ENCODE measurements at places on chromosomes 2 and 18.

DNA sequence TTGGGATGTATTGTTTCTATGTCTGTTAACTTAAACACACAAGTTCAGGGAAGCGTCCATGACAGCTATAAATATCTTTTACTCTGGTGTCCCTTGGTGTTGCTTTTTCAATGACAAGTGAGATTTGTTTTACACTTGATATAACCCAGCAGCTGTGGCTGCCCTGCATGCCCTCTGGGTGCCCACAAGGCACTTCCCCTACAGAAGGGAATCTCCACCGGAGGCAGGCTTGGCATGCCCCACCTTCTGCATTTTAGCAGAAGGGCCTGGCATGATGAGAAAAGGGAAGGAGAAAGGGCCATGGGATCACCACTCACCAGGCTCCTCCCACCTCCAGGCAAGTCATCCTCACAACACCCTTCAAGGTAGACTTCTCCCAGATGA, 68.7 kb downstream of the TMEM247 start:
- no peak for DNase-seq

- DNase-seq: peak; percentile 87
Measured at GRCh38 chr2:14632133-14632936, at the start of gene LRATD1. LRATD1 (plus strand) TSS chr2:14632717; CDS start chr2:14633980, 1,263 bp downstream.

GRCh38 chr2:192090911-192091310, 103.8 kb downstream of the TMEFF2 start:
- no peak for DNase-seq

GRCh38 chr2:239307221-239307569, 93.6 kb downstream of the HDAC4 start:
- DNase-seq: no peak

DNA sequence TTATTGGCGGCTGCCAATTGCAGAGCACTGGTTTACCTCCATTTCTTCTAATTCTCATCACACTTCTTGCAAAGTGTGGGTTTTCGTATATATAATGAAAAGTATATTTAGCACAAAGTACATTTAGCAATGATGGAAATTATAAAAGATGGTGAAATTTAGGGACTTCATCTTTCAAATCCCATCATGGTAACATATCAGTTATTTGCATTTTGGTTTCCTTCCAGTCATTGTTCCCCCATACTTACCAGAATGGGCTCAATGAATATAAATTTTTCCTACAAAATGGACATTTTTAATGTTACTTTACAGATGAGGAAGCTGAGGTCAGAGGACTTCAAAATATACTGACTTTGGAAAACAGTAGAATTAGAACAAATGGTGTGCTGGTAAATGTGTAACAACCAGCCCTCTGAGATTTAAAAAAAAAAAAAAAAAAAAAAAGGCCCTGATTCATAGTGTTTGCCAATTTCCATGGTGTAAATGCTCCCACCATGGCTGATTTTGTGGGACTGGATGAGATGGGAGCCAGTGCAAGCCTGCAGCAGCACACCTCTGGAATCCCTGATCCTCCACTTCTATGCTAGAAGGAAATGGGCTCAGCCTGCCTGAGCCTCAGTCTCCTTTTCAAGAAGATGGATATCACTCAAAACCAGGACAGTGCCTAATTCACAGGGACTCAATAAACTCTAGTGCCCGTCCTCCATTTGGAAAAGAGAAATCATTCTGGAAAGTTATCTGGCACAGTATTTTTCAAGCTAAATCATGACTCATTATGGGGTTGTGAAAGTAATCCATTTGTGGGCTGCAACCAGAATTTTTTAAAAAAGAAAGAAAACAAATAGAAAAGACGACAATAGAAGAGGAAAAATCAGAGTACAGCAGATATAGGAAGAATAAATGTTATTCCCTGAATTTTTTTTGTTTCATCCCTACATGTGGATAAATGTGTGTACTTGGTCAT, 34.0 kb downstream of the LBH start:
- DNase-seq: peak; percentile 29

DNA sequence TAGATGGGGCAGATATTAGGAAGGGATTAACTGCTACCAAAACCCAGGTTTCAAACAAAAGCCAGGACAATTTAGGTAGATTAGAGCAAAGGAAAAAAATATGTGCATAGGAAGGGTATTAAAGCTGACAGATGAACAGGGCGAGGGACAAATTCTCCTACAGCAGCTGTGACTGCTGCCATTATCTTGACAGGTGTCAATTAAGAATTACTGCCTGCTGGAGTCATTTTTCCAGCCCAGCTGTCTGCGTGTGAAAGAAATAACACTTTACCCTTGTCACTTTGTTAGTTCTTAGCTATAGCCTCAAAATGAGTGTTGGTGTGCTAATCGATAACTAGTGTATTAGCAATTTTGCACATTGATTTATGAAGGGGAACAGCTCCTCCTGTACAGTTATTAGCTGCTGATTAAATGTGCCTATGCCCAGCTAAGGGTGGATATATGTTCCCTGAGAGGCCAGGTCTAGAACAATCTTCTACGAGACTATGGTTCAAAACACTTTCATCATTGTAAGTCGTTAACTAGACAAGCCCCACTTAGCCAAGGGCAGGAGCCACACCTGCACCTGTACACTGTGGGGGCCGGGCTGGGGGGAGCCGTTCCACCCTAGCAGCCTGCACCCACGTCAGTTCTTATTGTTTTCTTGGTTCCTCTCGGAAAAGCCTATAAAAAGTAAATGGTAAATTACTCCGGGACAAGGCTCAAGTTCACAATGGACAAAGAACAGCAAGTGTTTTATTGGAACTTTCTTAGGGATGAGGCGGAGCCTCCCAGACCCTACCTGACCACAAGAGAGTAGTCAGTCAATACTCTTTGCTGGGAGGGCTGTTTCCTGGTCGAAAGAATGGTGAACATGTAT, 7.7 kb downstream of the TSHZ1 start:
- DNase-seq: no peak

DNA sequence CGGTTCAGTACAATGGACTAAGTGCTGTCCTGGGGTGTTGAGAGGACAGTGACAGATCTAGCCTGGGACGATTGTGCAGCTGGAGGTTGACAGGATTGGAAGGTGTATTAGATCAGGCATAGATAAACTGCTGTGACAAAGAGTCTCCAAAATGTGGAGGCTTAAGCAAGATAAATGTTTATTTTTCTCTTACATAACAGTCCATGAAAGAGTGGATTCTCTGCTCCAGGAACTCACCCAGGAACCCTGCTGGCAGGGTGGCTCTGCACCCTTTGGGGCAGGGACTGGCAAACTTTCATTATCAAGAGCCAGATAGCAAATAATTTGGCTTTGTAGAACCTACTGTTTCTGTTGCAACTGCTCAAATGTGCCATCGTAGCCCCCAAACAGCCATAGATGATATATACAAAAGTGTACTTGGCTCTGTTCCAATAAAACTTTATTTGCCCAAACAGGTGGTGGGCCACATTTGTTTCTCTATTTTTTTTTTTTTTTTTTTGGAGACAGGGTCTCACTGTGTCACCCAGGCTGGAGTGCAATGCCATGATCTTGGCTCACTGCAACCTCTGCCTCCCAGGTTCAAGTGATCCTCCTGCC, 9.7 kb downstream of the HRH4 start:
- DNase-seq: no peak

GRCh38 chr2:73043929-73044832, 27.3 kb downstream of the SFXN5 start:
- DNase-seq: no peak

DNA sequence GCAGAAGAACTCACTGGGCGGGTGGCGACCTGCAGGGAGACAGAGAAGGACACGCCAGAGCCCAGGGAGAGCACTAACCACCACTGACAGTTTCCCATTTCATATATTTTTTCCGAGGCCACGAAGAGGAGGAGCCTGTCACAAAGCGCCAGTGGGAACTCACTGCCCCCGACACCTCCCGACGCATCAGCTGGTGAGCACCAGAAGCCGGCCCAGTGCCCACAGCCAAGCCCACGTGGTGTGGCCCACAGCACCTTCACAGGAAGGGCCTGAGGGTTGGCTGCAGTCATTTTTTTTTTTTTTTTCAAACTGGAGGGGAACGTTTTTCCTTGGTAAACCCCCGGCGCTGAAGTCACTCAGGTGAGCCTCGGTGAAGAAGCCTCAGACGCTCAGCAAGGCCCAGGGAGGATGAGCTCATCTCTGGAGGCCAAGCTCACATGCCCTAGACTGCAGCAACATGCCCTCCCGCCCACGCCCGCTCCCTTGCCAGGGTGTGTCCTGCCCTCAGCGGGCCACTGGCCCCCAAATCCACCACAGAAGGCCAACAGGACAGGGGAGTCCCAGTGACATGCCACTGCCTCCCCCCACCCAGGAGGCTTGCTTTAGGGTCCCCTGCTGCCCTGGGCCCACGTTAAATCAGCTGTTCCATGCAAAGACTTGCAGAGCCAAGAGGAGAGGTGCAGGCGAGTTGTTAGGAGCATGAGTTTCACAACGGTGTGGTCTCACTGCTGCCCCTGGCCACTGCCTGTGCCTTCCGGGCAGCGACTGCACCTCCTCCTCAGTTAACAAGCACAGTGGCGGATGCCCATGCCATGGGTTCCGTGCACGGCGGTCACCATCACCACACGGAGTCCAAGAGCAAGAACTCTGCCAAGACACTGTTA, 68.1 kb downstream of the PARD6G start:
- DNase-seq: no peak

GRCh38 chr2:9821805-9822445, 21.3 kb upstream of the TAF1B start:
- DNase-seq: no peak

- peak; percentile 57 for DNase-seq
Measured at GRCh38 chr18:35371412-35372195, 5.5 kb downstream of the ZNF396 start.

- peak; percentile 23 for DNase-seq
Measured at GRCh38 chr2:142038826-142039225, 92.0 kb downstream of the LRP1B start.

GRCh38 chr2:225486236-225486635, 86.7 kb downstream of the NYAP2 start:
- DNase-seq: no peak

DNA sequence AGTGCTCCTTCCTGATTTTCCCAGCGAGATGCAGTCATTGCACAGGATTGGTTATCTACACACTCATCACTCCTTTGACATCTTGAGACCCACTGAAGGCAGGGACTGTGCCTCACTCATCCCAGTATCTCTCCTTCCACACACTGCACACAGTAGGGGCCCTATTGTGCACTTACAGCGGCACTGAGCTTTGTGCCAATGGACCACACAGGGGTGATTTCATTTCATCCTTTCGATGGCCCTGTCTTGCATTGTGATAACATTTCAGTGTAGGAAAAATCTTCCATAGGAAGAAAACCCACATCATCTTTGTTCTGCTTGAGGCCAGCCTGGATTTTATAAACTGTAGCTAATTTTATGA, 11.0 kb upstream of the LRRFIP1 start:
- no peak for DNase-seq

- peak; percentile 85 for DNase-seq
Measured at GRCh38 chr2:106944215-106944614, 58.2 kb upstream of the ST6GAL2 start.

DNA sequence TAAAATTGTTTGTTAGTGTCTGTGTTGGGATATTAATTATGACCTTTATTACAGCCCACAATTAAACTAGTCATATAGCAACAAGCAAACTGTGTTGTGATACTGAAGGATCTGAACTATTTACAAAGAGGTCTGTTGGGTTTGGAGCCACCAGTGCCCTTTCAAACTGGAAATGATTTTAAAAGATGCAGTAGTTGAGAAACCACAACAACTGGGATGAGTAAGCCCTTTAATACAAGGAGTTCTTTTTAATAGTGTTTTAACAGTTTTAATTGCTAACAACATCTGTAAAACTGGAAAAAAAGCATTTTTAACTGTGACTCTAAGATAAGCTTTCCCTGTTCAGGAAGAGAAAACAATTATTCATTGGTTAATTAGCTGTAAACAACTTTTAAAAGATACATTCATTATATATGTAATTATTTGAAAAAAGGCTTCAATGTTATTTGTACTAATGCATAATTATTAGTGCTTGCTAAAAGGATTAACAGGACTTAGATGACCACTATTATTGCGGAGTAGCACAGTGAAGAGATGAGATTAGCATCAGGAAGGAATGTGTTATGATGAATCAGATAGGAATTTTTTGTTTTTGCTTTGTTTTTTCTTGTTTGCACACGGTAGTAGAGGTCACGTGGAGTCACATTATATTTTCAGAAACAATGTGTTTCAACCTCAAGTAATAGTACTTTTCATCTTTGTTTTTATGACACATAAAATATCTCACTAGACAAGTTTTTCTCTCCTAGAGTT, 392.7 kb upstream of the FANCL start:
- peak; percentile 44 for DNase-seq

- no peak for DNase-seq
Measured at GRCh38 chr2:235868645-235869044, 299.5 kb downstream of the GBX2 start.

DNA sequence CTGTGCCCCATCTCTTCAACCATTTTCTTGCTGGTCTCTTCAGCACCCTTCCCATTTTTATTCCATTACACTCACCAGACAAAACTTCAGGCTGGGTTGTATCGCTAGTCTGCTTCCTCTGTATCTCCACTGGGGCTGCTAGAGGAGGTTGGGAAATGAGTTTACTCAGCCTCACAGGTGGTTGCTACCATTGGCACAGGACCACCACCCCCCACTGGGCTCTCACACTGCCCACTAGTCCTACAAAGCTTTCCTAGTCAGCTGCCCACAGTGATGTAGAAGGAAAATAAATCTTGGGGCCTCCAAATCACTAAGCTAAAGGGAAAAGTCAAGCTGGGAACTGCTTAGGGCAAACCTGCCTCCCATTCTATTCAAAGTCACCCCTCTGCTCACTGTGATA, 12.3 kb upstream of the IL1B start:
- no peak for DNase-seq

- no peak for DNase-seq
Measured at GRCh38 chr2:66561645-66562303, 126.8 kb downstream of the MEIS1 start.

- no peak for DNase-seq
Measured at GRCh38 chr2:233075966-233076339, 15.8 kb downstream of the INPP5D start.

DNA sequence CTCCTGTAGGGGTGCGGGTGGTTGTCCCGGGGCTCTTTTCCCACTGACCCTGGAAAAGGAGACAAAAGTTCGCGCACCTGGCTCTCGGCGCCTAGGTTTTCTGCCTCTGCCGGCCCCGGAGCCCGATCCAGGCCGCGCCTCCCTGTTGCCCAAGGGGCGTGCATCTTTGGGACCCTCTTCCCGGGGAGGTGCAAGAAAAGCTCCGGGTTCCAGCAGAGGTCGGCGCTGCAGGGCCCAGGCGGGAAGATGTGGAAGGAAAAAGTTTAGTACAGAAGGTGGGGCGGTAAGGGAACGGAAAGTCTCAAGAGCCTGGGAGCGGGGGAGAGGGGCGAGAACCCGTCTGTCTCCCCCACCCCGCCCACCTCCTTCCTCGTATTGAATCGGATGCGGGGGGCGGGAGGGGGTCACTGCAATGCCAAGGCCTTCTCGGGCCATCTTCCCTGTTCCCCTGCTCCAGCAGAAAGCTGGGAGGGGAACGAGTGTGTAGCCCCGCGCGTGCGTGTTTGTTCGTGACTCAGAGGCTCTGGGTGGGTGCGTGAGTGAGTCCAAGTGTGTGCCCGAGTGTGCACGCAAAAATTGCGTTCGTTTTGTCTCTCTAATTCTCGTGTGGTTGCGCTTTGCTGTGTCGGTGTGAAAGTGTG, 6.3 kb upstream of the EN1 start:
- DNase-seq: no peak

GRCh38 chr2:7063789-7064188, 146.6 kb downstream of the RNF144A start:
- no peak for DNase-seq

Measured in fibroblast of skin of right quadriceps (primary cell).